ENCODE measurements at places on chromosomes 16 and 17.

GRCh38 chr17:2194889-2195335 lies 108.7 kb downstream of the SMG6 start:
- DNase-seq = no peak

DNA sequence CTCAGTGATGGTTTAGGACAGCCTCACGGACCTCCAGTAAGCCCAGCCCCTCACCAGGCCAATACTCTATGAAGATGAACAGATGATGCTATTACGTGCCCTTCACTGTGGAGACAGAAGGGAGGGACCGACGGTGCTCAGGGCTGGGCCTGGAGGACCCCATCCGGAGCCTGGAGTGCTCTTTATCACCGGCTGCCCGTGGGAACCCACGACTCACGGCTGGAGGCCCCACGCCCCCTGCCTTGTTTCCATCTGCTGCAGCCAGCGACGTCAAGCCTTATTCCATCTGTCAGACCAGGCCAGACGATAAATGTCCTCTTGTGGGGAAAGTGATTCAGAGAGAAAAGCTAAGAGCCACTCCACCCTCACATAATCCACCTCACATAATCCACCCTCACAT lies 4.0 kb upstream of the TIMM22 start:
- no peak for DNase-seq

- no peak for DNase-seq
Measured at GRCh38 chr16:68900009-68900408, 56.7 kb downstream of the TANGO6 start.

DNA sequence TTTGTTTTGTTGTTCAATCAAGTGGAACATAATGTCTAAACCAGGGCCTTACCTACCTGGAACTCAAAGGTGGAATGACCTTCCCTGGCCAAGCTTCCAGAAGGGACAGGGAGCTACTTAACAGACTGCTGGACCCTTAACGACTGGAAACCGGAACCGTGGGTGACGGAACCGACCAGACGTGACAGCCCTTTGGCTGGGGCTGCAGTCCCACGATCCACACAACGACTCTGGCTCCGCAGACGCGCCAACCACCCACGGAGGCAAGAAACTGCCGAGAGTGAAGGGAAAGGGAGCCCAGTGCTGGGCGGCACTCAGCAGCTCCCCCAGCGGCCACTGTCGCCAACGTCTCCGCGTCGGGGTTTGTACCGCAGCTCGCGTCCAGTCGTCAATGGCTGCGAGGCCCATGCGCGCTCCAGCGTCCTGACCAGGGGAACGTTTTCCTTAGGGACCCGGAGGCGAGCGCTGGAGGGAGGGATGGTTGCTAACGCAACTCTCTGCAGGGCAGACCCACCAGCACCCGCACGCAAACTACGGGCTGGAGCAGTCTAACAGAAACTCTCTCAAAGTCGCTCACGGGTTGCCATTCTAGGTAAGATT lies 5.5 kb upstream of the KIF22 start:
- DNase-seq = no peak

- DNase-seq = no peak
Measured at GRCh38 chr17:46135126-46135812, 58.0 kb downstream of the KANSL1 start.

DNA sequence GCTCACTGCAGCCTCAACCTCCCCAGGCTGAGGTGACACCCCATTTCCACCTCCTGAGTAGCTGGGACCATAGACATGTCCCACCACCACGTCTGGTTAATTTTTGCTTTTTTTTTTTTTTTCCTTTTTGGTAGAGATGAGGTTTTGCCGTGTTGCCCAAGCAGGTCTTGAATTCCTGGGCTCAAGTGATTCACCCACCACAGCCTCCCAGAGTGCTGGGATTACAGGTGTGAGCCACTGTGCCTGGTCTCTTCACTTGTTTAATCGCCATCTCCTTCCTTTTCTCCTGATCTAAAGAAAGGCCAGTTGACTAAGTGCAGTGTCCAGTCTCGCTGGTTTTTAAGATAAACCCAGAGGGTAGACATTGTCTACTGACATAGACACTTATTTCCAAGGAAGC lies 152.0 kb downstream of the C16orf95 start:
- no peak for DNase-seq

GRCh38 chr17:773467-774312 lies 8.4 kb downstream of the GLOD4 start:
- no peak for DNase-seq

DNA sequence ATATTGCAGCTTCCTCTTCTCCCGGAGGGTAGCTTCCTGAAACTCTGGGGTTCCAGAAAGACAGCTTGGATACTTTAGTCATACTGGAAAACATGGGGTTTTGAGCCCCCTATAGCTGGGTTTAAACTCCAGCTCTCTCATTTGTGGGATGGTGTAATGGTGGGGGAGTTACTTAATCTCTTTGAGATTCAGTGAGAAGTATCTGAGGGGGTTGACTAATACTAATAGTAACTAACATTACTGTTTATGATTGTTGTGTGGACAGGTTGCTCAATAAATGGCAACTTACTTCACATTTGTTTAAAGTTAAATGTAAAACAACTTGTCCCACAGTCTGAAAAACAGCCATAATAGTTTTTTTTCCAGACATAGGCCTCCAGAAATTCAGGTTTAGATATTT lies 5.1 kb upstream of the SUZ12 start:
- no peak for DNase-seq

DNA sequence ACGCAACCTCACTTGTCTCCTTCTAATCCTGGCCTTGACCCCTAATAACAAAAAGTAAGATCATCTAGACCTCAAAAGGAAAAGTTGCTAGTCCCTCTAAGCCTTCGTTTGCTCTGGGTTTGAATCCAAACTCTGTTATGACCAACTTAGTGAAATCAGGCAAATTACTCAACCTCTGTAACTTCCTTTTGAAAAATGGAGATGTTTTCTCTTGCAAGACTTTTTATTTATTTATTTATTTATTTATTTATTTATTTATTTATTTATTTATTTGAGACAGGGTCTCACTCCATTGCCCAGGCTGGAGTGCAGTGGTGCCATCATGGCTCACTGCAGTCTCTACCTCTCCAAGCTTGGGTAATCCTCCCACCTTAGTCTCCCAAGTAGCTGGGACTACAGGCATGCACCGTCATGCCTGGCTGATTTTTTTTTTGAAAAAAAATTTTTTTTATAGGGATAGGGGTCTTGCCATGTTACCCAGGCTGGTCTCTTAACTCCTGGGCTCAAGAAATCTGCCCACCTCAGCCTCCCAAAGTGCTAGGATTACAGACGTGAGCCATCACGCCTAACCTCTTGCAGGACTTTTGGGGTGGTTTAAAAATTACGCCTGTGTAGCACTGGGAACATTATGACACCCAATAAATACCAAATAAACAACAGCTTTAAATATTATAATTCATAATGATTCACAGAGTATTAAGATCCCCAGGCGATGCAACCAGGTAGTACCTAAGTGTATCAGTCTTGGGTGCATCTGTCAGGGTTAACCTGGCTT lies 63.4 kb downstream of the PITPNC1 start:
- DNase-seq = no peak

- peak; percentile 40 for DNase-seq
Measured at GRCh38 chr17:77963441-77963840, 4.9 kb downstream of the TNRC6C start.

- no peak for DNase-seq
Measured at GRCh38 chr16:12323007-12323758, 346.6 kb downstream of the SNX29 start.

- DNase-seq = no peak
Measured at GRCh38 chr17:15274017-15274416, 8.9 kb upstream of the PMP22 start.

- no peak for DNase-seq
Measured at GRCh38 chr17:77325577-77326075, 184.9 kb downstream of the SEC14L1 start.

- no peak for DNase-seq
Measured at GRCh38 chr17:17146786-17147406, 59.2 kb downstream of the PLD6 start.

DNA sequence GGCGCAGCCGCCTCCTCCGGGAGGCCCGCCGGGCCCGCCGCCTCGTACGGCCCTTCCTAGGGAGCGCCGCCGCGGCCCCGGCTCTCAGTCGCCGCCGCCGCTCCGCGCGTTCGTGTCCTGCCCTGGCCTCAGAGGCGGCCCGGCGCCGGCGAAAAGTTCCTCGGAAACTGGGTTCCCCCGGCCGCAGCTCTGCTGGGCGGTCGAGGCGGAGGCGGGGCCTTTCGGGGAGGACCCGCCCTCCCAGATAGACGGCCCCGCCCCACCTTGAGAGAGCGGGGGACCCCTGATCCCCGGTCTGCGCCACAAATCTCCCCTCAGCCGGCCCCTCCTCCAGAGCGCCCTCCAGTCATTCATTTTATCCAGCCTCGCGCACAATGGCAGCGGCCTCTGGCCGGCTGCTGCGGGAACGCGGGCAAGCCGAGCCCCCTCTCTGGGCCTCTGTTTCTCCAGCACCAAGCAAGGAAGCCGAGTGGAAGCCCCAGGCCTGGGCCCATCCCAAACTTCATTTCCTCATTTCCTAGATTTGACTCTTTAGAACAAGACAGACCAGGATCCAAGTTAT lies at the start of gene SREBF1:
Gene SREBF1 (minus strand): TSS at position 169 of the 562 bp plus-strand sequence. CDS start 169 bp downstream, outside the sequence.
- DNase-seq = no peak

DNA sequence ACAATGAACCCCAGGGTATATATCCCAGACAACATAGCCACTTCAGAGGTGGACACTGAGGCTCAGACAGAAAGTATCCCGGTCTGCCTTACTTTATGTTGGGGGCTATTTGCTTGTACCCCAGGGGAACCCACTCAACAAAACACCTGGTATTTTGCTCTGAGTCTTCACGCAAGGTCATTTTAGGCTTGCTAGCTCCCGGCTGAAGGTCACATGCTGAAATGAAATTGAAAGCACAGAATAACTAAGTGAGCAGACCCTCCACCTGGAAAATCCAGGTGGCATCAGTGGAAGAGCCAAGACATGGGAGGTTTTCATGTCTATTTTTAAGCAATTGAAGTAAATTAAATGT lies 4.1 kb upstream of the KDM8 start:
- no peak for DNase-seq

DNA sequence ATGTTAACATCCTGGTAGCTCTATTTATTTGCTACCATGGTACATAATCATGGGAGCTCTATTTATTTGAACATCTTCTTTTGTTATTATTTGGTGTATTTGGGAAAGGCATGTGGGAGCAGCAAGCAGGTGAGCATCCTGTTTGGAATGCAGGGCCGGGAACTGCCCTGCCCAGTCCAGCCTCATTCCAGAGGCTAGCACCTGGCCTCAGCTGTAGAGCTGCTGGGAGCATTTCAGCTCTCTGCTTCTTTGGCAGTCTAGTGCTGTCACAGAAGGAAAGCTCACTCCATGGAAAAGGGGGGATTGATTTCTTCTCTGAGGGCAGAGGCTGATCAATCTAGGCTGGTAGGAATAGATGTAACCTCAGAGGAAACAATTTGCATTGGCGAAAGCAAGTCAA lies 112.5 kb downstream of the WWOX start:
- DNase-seq = no peak

- no peak for DNase-seq
Measured at GRCh38 chr17:18339933-18340332, 23.4 kb downstream of the SHMT1 start.

DNA sequence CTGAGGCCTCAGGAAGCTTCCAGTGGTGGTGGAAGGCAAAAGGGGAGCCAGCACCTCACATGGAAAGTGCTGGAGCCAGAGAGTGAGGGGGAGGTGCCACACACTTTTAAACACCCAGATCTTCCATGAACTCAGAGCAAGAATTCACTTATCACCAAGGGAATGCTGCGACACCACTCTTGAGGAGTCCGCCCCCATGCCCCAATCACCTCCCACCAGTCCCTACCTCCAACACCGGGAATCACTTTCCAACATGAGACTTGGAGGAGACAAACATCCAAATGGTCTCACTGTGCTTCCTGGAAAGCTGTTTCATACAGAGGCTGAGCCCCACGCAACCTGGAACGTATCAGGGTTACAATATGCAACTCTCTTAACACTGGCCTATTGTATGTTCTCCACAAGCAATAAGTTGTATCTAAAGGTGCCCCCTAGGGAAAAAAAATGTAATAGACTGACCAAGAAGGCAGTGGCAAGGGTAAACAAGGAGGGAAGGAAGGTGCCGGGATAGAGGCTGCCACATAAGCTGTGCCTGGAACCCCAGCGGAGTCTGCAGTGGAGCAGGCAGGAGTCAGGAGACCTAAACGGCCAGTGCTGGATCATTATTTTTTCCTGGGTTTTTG lies 106.7 kb upstream of the FOXF1 start:
- no peak for DNase-seq

- DNase-seq = no peak
Measured at GRCh38 chr17:14337596-14338079, 36.8 kb downstream of the HS3ST3B1 start.

GRCh38 chr16:30443631-30444030 lies 2.0 kb downstream of the SEPHS2 start:
- DNase-seq = no peak

GRCh38 chr17:74987418-74987908 lies at the start of gene CDR2L:
Gene CDR2L, plus strand, starts transcription at chr17:74987632. Its CDS starts 412 bp downstream, at chr17:74988044.
- peak; percentile 79 for DNase-seq

- DNase-seq = no peak
Measured at GRCh38 chr17:64689106-64689505, 27.0 kb upstream of the SMURF2 start.
